CD4-positive, CD25-positive, alpha-beta regulatory T cell (primary cell): ENCODE measurements at places on chromosomes 6 and 20. TPM values are rescaled to one million over a fixed set of nuclear protein-coding genes. Genes with fewer than 3 reads are reported as not detected.

The C20orf141 gene
- not detected for total RNA-seq

The IGF2R gene
- total RNA-seq, result 71.2 TPM

DNA sequence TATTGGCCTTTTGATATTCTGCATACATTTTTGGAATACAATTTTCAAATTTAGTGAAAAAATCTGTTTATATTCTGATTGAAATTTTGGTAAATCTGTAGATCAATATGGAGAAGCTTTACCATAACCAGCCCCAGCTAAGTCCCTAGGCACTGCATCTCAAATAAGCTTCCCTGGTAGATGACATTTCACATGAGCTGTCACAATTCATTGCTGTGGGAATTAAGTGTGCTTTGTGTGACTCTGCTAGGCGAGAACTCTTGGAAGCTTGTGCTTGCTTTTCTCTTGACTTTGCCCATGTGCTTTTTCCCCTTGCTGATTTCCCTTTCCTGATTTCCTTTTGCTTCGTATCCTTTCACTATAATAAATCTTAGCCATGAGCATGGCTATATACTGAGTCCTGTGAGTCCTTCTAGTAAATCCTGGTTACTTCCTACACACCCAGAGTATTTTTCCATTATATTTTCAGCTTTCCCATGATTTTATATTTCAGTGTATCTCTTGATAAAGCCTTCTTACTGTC, 166.5 kb upstream of the MMS22L start:
- H3K27me3 ChIP-seq, result no peaks in the 10 kb centered on the region
- H3K4me3 ChIP-seq, result no peak overlapping the region
- H3K27ac ChIP-seq, result no peak overlapping the region
- no peak for DNase-seq
- H3K36me3 ChIP-seq, result no peaks in the 10 kb centered on the region

DNA sequence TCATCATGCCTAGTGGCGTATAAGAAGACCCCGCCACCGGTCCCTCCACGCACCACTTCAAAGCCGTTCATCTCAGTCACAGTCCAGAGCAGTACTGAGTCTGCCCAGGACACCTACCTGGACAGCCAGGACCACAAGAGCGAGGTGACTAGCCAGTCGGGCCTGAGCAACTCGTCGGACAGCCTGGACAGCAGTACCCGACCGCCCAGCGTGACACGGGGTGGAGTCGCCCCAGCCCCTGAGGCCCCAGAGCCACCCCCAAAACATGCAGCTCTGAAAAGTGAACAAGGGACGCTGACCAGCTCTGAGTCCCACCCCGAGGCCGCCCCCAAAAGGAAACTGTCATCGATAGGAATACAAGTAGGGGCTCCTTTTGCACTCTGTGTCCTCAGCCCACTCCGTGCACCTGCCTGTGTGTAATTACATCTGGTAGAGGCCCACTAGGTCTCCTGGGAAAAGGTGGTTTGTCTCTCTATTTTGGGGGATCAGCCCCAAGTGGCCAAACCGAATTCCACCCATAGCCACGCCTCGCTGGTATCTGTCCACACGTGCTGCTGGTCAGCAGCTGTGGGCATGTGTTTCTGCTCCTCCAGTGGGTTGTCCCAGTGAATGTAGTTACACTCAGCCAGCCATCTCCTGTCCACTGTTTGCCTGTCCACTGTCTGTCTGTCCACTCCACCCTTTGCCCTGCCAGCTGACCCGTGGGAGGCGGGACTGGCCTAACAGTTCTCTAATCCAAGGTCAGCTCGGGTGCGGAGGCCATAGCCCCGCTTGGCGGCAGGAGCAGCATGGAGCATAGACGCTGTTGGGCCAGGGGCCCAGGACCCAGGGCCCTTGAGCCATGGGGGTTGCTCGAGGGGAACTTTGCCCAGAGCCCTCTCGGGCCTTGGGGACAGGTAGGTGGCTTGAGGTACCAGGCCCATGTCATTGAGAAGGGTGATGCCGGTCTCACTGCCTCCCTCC, 44.3 kb upstream of the MYL9 start:
- peaks cover 41% of the 10 kb centered on the region for H3K36me3 ChIP-seq
- no peak overlapping the region for H3K27ac ChIP-seq
- no peaks in the 10 kb centered on the region for H3K27me3 ChIP-seq
- no peak overlapping the region for H3K4me3 ChIP-seq
- H3K4me1 ChIP-seq, result peaks cover 22% of the 10 kb centered on the region
- no peak for DNase-seq

DNA sequence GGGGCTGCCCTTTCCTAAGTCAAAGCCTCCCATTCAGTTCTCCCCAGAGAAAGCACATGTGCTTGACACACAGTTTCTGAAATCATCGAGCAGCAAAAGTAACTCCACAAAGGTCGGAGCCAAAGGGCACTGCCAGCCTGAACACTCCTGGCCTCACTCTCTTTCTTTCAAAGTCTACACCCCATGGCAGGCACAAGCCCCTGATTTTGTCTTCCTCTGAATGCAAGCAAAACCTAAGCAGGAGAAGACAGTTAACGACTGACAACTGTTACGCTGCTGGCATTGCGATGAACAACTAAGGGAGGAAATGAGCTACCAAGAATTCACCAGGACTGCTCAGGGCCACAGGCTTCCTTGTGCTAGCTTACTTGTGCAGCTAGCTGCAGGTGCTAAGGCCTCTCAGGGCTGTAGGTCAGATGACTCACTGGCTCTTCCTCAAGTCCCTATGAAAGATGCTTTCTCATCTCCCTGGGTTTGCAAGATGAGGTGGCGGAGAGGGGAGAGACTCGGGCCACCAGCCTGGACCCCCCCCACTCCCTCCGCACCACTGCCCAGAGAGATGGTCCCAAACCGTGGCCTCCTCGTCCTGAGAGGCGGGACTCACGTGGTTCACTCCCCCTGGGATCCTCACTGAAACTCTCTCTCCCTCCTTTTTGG, 208.2 kb downstream of the DLL1 start:
- no peak overlapping the region for H3K27ac ChIP-seq
- H3K27me3 ChIP-seq, result no peaks in the 10 kb centered on the region
- no peak for DNase-seq
- H3K36me3 ChIP-seq, result no peaks in the 10 kb centered on the region
